ENCODE measurements at places on chromosomes 13 and 19.

- no peak for DNase-seq
Observed at GRCh38 chr19:39236527-39236926, 8.3 kb downstream of the IFNL3 start.

- no peak for DNase-seq
Observed at GRCh38 chr19:15418231-15418578, 583 bp downstream of the AKAP8L start.

DNA sequence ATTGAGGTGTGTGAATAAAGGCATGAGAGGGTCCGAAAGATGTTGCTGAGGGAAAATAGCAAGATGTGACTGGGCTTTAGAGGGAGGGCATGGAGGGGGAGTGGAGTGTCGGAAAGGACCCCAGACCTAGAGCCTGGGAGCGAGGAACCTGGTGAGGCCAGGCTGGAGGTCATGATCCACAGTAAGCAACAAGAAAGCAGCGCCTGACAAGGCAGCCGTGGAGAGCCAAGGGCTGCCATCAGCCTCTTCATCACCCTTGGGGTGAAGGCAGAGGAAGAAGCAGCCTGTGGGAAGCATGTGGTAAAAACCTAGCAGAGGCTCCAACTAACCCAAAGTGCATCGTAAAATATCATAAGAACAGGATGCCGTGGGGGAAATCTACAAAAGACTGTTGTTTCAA, 162.8 kb upstream of the SOX1 start:
- no peak for DNase-seq

- peak; percentile 64 for DNase-seq
Observed at GRCh38 chr13:76745261-76746200, 140.7 kb downstream of the KCTD12 start.

DNA sequence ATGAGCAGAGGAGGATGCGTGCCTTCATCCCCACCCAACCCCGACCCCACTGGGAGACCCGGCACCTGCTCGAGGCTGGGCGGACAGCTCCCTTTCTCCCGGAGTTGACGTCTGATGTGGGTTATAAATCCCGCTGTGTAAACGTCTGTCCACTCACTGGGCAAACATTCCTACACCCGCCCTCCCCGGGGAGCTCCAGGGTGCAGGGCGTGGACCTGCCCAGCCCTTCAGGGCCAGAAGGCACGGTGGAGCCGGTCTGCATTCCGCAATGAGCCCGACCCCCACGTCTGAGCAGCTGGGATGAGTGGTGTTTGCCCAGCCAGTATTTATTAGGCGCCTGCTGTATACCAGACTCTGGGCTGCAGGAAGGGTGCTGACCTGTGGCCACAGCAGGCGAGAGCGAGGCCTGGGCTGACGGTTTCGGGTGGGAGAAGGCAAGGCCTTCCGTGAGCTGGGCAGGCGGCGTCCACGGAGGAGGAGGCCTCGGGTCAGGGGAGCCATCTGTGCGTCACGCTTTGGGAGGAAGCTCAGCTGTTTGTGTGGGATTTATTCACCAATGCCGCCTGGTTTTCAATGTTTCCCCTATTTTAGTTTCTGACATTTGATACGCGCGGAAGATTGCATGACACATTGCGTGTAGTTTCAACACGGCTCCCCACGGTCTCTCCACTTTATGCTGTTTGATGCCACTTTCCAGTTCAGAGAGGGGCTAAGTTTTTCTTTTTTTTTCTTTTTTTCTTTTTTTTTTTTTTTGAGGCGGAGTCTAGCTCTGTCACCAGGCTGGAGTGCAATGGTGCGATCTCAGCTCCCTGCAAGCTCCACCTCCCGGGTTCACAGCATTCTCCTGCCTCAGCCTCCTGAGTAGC, 2.0 kb downstream of the MISP start:
- no peak for DNase-seq
